ENCODE measurements at places on chromosomes 4 and X.
A peak's percentile ranks its signal among the peaks of the same experiment; 100 is the strongest.

DNA sequence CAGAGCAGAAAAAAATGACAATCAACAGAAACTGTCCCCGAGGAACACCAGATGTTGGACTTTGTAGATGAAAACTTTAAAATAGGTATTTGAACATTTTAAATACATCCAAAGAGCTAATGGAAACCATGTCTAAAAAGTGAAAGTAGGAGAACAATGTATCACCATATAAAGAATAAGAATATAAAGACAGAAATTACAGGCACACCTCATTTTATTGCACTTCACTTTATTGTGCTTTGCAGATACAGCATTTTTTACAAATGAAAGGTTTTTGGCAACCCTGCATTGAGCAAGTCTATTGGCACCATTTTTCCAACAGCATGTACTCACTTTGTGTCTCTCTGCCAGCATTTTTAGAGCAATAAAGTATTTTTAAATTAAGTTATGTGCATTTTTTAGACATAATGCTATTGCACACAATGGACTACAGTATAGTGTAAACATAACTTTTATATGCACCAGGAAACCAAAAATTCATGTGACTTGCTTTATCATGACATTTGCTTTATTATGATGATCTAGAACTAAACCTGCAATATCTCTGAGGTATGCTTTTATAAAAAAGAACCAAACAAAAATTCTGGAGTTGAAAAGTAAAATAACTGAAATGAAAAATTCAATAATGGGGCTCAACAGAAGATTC is 212.4 kb upstream of the CASK start:
- no peak for DNase-seq

GRCh38 chr4:65791111-65791811 is 121.0 kb upstream of the EPHA5 start:
- DNase-seq: no peak

DNA sequence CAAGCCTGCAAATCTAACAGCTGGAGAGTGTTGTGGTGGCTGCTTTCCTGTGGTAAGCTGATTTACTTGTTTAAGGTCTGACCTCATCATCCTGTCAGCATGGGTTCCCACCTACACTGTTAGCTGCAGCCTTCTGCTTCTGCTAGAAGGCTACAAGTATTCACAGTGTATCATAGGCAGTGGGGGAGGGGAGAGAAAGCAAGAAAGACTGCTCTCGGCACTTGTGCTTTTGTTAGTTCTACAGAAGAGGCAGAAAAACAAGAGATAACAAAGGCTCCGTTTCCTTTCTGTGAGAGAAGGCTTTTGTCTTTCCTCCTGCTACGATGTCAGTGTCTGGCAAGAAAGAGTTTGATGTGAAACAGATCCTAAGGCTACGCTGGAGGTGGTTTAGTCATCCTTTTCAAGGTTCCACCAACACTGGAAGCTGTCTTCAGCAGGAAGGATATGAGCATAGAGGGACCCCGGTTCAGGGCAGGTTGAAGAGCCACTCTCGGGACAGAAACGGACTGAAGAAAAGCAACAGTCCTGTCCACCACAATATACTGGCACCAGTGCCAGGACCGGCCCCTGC is at the start of gene KLHL4:
KLHL4 (plus strand) TSS at position 232 of the 571 bp plus-strand sequence; CDS start at position 324, 92 bp downstream.
- DNase-seq: peak; percentile 42

DNA sequence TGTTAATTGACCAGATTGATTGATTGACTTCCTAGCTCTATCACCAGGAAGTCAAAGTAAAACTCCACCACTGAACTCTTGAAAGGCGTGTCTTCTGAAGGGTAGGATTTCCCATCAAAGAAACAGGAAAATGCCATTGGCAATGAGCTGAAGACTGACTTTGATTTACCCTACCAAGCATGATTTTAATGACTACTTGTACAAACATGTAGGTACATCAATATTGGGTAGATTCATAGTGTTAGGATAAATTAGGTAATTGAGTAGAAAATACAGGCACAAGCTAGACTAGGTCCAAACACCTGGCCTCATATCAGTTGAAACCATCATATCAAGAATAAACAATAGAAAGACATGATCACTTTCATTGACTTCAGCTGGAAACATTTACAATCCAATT is 53.2 kb upstream of the ATXN3L start:
- DNase-seq: no peak

DNA sequence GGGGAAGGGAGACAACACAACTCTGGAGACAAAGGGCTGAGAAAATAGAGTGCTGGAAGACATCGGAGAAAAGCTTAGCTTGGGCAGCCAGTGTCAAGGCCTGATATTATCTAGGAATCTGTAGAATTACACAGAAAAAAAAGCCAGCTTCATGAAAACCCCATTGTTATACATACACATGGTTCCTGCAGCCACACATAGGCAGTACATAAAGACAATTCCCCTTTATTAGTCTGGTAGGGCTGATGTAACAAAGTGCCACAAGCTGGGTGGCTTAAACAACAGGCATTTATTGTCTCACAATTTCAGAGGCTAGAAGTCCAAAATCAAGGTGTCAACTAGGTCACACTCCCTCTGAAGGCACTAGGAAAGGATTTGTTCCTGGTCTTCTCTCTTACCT is 503.5 kb downstream of the MID1IP1 start:
- DNase-seq: no peak

- no peak for DNase-seq
Measured at GRCh38 chr4:36255577-36255976, 11.3 kb upstream of the ARAP2 start.

DNA sequence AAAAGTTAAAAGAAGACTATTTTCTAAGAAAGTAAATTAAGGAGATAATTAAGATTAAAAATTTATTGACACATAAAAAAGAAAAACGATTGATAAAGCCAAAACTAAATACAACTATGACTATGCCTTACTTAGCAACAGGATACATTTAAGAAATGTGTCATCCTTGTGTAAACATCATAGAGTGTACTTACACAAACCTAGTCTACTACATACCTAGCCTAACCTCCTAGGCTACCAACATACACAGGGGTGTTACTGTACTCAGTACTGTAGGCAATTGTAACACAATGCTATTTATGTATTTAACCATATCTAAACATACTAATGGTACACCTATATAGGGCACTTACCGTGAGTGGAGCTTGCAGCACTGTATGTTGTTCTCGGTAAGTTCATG is 108.3 kb downstream of the ANXA10 start:
- no peak for DNase-seq

GRCh38 chr4:40845154-40845835 is 95.5 kb downstream of the NSUN7 start:
- peak; percentile 43 for DNase-seq

- DNase-seq: no peak
Measured at GRCh38 chr4:96827086-96827485, 987.2 kb downstream of the PDHA2 start.

- DNase-seq: no peak
Measured at GRCh38 chr4:40238008-40238699, 41.3 kb downstream of the RHOH start.

- DNase-seq: no peak
Measured at GRCh38 chr4:139857977-139858376, 192.4 kb downstream of the MGST2 start.

- DNase-seq: no peak
Measured at GRCh38 chrX:77731821-77732419, 54.1 kb downstream of the ATRX start.

GRCh38 chr4:19126903-19127302 is 1105.3 kb upstream of the LCORL start:
- no peak for DNase-seq

DNA sequence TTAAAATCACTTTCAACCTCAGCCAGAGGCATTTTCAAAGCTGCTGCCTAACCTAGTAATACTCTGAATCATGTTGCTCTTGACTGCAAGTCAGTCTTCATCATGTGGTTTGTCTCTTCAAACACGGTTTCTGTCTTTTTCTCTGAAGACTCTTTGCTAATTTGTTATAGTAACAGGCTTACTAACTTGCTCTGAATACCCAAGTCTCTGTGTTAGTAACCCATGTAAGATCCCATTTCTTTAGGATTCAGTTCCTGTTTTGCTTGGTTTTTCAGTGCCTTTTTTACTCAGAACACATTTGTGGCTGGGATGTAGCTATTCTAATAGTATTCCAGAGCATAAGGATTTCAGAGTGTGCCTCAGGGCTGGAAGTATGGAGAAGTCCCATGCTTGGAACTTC is 1450.6 kb upstream of the IGFBP7 start:
- no peak for DNase-seq

DNA sequence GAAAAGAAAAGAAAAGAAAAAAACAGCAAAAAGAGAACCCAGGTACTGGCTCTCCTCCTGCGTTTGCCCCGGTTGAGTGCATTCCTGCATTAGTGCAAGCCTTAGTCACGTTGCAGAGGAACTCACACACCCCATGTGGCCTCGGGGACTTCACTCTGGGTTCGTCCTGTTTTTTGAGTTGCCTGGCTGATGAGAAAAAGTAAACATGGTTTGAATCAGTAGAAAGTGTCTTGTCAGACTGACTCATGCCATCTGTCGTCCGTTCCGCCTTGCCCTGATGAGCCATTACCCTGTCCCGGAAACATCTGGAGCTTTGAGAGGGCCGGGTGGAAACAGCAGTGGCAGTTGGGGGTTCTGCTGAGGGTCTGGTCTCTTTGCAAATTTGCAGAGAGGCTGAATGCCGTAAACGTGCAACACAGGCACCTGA is 16.3 kb downstream of the CD99 start:
- DNase-seq: peak; percentile 30

DNA sequence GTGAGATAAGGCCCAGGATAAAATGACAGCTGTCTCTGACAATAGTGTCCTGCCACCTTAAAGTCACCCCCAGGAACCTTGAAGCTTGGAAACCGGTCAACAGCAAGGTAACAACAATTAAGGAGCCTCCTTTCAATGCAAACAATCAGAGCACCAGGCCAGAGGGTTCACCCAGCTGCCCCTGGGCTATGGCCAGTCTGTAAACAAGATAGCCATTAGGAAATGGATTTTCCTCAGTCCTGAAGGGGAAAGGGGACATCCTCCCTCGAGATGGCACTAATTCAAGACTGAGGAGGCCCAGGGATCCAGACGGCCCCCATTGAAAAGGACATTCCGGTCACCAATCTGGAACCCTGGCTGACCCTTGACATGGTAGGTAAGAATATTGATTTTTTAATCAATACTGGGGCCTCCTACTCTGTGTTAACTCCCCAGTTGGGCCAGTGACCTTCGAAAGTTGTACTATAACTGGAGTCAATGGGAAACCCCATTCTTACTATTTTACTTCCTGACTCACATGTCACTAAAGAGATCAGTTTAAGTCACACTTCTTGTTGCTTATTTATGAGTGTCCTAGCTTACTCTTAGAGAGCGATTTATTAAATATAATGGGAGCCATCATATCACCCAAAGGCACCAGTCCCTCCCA is 61.7 kb upstream of the CT45A1 start:
- no peak for DNase-seq

DNA sequence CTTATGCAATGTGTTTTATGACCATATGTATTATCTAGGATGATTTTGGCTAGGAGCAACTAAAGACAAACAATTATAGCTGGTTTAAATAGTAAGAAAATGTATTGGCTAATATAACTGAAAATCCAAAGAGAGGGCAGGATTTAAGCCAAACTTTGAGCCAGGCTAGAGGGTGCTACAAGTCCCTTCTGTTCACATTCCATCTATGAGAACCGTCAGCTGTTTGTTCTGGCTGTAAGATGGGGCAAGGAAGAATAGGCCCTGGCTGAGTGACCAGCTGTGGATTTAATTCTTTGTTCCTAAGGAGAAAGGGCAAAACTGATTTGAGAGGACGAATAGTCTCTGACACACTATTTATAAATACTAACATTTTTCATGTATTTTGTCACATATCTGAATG is 79.2 kb upstream of the UGT8 start:
- peak; percentile 27 for DNase-seq

GRCh38 chrX:155056877-155057792 is 13.8 kb downstream of the CMC4 start:
- DNase-seq: peak; percentile 69

DNA sequence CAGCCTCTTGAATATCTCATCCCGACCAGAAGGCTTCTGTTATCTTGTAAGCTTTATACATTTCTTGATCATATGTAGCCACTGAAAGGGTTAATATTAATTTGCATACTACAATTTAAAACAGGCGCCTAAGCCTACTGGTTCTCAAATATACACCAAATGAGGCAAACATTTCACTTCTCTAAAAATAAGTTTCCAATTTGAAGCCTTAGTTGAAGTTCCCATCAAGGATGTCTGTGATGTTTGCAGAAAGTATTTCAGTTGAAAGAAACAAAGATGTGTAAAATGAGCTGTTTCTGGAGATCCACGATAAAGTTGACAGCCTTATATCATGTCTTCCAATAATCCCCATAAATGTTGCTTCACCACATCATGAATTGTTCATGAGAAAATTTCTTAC is 70.6 kb downstream of the KIT start:
- DNase-seq: no peak

DNA sequence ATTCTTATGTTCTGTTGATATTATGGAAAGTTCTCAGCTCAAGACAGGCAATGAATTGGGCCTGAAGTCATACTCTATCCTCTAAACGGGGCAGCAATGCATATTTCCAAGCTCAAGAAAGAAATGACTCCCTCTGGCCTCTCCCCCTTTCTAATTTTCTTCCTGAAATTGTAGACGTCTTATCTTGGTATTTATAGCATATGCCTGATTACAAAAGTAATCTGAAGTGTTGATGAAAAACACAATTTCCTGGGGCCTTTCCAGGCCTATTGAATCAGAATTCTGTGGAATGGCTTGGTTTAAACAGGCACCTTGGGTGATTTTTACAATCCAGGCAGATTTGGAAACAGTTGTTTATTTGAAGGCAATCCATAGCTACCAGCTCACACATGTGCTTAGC is 21.4 kb upstream of the PGRMC2 start:
- DNase-seq: no peak

GRCh38 chr4:139018971-139019758 is 3.6 kb downstream of the NOCT start:
- DNase-seq: no peak

DNA sequence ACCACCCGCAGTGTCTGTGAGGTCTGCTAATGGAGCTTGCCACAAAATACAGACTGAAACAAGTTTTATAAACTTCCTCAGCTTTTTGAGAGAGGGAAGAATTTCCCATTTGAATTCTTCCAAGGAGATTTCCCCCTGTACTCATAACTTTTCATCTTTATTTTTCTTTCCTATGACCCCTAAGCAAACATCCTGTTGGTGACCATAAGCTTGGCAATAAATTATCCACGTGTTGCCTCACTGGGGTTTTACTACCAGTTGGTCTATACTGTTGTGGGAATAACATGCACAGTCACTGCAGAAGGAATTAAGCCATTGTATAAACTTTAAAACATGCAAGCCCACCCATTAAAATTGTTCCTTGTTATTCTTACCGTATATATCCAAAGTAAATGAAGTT is 86.2 kb downstream of the SLC39A8 start:
- DNase-seq: no peak

DNA sequence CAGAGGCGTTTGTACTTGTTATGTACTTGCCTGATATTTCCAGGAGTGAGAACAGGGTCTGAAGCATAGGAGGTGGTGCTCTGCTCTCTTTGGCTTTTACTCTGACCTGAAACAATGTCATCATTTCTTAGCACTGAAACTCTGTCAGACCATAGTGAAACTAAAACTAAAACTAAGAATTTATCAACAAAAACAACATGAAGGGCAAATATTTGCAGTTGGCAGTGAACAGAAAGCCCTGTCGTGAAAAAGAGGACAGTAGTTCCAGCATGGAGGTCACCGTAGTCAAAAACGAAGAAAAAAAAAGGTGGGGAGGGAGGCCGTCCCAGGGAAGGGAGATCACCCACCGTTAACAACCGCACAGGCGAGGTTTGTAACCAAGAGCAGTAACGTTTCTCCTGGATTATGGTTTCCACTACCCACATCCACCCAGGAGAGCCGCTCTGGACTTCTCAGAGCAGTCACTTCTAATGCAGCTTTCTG is 97.5 kb downstream of the ANK2 start:
- no peak for DNase-seq

GRCh38 chrX:153441296-153441695 is 4.6 kb downstream of the TREX2 start:
- DNase-seq: no peak
